GM23338 (cell line): ENCODE measurements at places on chromosomes 1 and 21. TPM values are rescaled to one million over a fixed set of nuclear protein-coding genes. Genes with fewer than 3 reads are reported as not detected.

DNA sequence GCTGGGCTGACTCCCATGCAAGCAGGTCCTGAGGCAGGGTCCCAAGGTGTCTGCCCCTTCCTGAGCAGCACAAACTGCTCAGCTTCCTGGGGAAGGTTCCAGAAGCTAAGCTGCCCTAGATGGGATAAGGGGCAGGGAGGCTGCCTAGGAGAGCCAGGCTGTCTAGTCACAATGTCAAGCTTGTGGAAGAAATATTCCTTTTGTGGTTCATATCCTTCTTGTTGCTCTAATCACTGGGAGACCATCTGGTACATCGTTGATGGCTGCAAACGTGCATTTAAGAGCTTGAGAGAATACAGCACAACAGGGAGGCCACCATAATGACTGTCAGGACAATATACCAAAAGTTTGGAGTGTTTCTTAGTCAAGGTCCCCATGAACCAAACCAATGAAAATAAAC is 67.4 kb downstream of the SLC16A1 start:
- DNase-seq = no peak

GRCh38 chr1:194024659-194025058 is 838.2 kb upstream of the B3GALT2 start:
- no peak for DNase-seq

DNA sequence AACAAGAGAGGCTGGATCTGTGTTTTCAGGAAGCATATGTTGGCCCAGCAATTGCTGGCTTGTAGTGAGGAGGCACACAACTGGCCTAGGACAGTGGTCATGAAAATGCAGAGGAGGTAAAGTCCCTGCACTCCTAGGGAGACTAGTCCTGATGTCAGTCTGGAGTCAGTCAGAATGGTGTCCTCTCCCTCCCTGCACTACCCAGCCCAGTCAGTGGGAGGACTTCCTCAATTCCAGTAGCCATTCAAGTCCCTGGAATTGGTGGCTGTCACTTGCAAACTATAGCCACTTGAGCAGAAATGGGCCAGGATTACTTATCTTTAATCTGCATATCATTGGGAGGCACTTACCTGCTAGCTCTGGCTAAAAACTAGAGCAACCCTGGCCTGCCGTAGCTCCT is 18.6 kb downstream of the NDUFS5 start:
- peak; percentile 36 for DNase-seq

ANKRD45 gene
- total RNA-seq = 1.5 and 2.0 TPM in 2 replicates

CYYR1 gene
- total RNA-seq = 23.8 and 25.6 TPM in 2 replicates

AADACL4 gene
- not detected in 2 replicates for total RNA-seq

PTGFR gene
- total RNA-seq = 0.24 and 0.43 TPM in 2 replicates

DNA sequence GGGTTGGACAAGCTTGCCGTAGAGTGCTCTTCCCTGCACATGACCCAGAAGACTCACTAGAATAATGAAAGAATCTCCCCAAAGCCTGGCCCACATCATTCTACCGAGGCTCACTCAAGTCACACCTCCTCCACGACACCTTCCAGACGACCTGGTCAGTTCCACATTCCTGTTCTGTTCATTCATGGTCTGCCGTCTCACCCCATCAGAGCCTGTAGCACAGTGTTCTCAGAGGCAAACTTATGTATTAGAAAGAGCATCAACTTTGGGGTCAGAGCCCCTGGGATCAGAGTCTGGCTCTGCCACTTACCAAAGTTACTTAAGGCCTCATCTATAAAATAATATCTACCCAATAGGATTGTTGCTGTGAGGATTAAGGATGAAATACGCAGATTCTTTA is 7.5 kb downstream of the OLFML3 start:
- DNase-seq = no peak

- DNase-seq = no peak
Observed at GRCh38 chr1:35499652-35500176, 57.5 kb downstream of the KIAA0319L start.

- no peak for DNase-seq
Observed at GRCh38 chr1:100811808-100812207, 82.8 kb downstream of the EXTL2 start.

ANKRD34A gene
- total RNA-seq = 0.35 and 2.2 TPM in 2 replicates

- no peak for DNase-seq
Observed at GRCh38 chr1:223827193-223827663, 18.5 kb downstream of the TP53BP2 start.

- DNase-seq = no peak
Observed at GRCh38 chr1:160911441-160911840, 26.5 kb upstream of the ITLN1 start.

GRCh38 chr1:223754681-223755431 is 42.5 kb downstream of the CAPN2 start:
- DNase-seq = no peak

C1orf87 gene
- 0.07 TPM in 1 of 2 replicates, not detected in the other for total RNA-seq

GRCh38 chr1:55943012-55943411 is 636.4 kb downstream of the PLPP3 start:
- DNase-seq = no peak

DNA sequence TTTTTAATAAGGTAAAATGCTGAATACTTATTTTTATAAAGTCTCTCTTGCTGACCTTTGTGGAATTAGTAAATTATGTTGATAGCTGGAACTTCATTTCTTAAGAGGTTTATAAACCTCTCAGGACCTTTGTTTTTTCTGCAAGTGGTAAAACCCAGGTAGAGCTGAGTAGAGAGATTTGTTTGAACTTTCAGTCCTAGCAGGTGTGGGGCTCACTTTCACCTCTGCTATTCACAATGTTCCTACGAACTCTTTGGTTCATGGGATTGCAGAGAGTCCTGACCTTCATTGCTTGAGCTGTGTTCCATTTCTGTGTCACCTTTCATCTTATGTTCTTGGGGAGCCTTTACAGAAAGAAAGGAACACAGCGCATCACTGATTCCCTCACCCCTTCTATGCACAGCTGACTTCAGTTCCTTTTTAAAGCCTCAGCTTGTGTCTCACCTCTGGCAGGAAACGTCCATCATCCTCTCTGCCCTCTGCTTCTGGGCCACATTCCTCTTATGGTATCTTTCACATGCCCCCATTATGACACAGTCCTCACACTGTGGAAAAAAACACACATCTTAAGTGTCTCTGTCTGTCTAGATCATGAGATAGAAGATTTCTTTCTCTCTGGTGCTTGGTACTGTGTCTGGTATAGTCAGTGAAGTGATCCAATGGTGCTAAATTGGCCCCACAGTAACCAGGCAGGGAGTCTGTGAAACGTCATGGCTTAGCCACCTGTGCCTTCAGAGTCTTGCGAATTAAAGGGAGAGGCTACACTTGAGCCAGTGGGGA is 262.5 kb upstream of the B3GALT2 start:
- no peak for DNase-seq

ANGPTL7 gene
- not detected in 2 replicates for total RNA-seq

GRCh38 chr1:48878191-48878940 is 101.7 kb upstream of the BEND5 start:
- DNase-seq = no peak

GJA5 gene
- 0.85 and 1.7 TPM in 2 replicates for total RNA-seq

GRCh38 chr1:21308847-21309652 is 18.8 kb upstream of the ECE1 start:
- DNase-seq = no peak

NR5A2 gene
- 8.8 and 13.1 TPM in 2 replicates for total RNA-seq

ADORA1 gene
- total RNA-seq = 1.8 and 3.8 TPM in 2 replicates

- no peak for DNase-seq
Observed at GRCh38 chr1:152022474-152022873, 14.3 kb downstream of the S100A11 start.

DNA sequence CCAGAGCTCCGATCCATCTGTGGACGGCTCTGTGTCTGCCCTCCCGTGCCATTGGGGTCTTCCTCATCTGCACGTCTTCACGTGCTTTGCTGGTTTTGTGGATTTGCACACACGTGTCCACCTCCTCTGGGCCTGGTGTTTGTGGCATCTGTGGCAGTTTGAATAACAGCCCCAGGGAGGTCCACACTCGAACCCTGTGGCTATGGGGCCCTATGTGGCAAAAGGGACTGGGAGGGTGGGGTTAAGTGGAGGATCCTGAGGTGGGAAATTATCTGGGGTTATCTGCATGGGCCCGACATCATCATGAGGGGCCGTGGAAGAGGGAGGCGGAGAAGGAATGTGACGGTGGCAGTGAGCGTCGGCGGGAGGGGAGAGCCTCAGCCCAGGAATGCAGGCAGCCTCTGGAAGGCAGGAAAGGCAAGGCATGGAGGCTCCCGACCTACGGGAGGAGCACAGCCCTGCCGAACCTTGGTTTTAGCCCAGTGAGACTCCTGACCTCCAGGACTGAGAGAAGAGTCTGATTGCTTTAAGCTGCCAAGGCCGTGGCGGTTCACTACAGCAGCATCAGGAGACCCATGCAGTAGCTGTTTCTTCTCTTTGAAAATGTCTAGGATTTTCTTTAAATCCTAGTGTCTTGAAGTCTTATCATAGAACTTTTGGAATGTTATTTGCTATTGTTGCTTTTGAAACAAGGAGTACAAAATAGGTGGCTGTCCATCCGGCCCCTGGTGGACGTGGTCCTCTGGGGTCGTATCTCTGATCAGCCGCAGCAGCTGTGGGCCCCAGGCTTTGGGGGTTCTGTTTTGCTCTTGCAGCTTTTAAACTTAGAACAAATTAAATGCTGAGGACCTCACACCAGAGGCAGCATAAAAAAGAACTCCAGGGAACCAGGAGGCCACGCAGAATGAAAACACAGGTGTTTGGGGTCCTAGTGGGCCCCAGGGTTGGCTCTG is 40.0 kb upstream of the LRRC3 start:
- no peak for DNase-seq

- DNase-seq = peak; percentile 36
Observed at GRCh38 chr1:32250893-32251716, at the start of gene LCK. LCK (plus strand) TSS chr1:32251265; CDS start chr1:32274330, 23,065 bp downstream.

CGN gene
- total RNA-seq = 37.0 and 46.1 TPM in 2 replicates

DNA sequence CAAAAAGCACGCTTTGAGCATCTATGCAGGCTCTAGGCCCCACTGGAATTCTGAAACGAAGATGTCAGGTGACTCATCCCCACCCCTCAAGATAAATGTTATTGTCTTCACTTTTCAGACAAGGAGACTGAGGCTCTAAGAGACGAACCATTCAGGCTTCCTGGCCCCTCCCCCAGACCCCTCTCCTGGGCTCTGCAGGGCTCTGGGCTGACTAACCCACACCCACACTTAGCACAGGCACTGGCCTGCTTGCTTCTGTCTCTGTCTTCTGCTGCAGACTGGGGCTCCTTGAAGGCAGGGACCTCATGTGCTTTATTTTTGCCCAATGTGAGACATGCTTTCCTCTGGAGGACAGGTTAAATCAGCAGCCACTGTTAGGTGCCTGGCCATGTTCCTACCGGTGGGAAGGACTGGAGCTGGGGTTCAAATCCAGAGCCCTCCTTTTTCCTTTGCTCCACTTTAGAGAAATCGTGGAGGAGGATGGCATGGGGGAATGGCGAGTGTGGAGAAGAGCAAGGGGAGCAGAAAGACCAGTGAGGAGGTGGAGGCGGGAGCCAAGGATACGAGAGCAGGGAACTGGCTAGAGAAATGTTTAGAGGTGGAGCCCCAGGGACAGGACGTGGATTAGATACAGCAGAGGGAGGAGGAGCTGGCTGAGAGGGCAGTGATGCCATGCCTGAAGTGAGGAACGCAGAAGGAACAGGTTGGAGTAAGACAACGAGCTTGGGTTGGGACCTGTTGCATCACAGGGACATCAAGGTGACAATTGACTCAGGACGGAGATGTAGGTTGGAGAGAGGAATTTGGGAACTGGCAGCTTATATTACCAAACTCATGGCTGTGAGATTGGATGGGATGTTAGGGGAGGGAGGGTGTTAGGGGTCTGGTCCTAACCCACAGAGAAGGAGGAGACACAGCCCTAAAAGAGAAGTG is 1.7 kb downstream of the TMEM125 start:
- DNase-seq = peak; percentile 35

- no peak for DNase-seq
Observed at GRCh38 chr1:232890340-232890943, 60.0 kb upstream of the NTPCR start.

DNA sequence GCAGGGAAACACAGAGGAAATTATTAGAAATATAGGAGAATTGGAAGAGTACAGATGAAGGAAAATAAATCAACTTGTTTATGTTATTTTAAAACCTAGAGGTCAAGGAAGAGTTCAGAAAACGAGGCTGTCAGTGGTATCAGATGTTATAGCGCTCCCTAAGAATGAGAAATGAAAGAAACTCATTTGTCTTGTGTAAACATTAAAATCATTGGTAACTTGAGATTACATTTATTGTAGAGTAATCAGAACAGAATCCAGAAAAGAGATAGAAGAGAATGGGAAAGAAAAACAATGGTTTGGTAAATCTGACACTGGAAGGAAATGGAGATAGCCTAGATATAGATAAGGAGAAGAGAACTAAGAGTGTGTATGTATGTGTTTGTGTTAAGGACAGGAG is 106.4 kb downstream of the ATF6 start:
- no peak for DNase-seq

DNA sequence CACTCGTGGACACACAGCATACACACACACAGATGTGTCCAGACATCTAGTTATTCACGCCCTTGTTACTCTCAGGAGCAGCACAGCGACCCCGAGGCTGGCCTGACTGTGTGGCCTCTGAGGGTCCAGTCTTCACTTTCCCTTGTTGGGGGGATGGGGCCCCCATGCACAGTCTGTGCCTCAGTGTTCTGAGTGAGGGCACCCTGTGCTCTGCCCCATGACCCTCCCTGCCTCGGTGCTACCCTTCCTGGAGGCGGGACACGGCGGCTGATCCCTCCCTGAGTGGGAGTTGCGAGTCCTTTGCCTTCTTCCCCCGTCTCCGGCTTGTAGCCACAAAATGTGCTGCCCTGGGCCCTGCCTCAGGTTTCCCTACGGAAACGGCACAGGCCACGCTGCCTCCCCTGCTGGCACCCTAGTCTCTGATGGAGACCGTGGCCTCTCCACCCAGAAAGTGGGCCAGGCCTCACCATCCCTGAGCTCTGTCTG is 8.6 kb downstream of the CSTB start:
- no peak for DNase-seq

DNA sequence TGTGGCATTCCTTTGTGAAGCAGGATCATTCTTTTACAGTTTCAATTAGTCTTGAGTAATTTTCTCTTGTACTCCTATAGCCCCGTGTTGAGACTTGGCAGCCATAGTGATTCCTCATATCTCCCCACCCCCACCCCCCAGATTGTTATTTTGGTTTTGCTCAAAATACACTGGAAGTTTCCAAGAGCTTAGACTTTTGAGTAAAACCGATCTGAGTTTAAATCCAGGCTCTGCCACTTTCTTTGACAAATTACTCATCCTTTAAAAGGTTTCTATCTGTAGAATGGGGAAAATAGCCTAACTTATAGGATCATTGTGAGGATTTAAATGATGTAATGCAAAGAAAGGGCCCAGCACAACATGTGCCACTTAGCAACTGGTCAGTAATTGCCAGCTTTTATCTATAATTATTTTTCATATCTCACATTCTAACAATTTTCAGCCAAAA is 53.1 kb upstream of the RC3H1 start:
- DNase-seq = no peak

DNA sequence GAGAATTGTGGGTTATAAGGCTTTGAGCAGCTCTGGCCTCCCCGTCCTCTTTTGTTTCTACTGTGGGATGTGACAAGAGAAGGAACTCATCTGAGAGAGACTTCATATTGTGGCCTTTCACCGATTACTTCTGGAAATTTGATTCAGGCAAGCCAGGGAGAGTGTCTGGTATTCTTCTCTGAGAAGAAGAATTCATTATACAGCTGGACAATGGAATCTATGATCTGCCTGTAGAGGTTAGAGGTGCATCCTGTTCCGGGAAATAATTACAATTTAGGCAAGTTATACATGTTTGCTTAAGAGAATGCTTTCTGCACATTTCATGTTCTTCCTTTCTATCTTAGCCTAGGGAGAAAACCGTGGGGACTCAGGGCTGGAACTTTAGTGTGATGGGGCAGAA is 12.8 kb upstream of the RNU1-2 start:
- no peak for DNase-seq
